ENCODE measurements at places on chromosomes 6 and 20. TPM values are rescaled to one million over a fixed set of nuclear protein-coding genes. Genes with fewer than 3 reads are reported as not detected.

GRCh38 chr6:109762166-109762565, 71.1 kb downstream of the FIG4 start:
- no peak for DNase-seq

- DNase-seq, result no peak
Measured at GRCh38 chr6:34852406-34853085, 35.3 kb downstream of the TAF11 start.

The ZGPAT gene
- total RNA-seq, result 18.7 TPM

DNA sequence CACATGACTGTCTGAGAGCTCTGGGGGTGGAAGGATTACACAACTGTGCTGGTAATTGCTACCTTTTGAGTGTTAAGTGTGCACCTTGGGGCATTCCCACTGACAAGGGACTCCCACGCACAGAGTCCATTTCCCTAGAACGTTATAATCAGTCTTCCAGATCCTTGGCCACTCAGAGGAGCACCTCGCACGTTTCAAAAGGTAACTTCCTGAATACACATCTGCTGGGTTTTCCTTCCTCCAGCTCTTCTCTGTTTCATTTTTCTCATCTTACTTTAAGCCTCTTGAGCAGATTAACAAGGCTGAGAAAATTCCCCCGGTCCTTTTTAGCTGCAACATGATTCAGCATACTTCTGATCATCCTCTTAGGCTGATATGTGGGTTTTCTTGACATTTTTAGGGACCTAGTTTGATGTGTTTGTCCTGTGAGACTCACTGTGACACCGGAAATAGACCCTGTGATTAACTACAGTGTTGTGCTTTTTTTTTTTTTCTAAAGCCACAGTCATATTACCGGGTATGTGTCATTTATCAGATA, 98.4 kb upstream of the DUSP22 start:
- DNase-seq, result no peak

The SPAG4 gene
- total RNA-seq, result 0.17 TPM

GRCh38 chr6:42764911-42765648, 16.8 kb upstream of the BICRAL start:
- no peak for DNase-seq

GRCh38 chr6:96735332-96735731, 101.9 kb downstream of the GPR63 start:
- no peak for DNase-seq

DNA sequence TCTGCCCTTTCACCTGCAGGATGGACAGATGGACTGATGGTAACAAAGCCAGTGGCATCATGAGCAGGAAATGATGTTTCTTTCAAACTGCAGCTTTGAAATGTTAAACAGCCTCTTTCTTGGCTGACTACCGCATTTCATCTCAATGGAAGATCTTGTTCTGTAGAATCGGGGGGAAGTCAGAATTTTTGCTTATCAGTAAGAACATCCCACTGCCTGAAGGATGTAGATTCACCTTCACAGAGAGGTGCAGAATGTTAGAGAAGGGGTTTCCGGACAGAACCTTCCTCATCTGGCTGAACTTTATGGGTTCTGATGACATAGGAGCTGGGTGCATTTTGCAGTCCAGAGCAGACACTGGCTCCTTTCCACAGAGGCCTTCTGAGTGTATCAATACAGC, 32.7 kb downstream of the GGTLC1 start:
- DNase-seq, result no peak

The PLCB1 gene
- 2.3 TPM for total RNA-seq
